ENCODE measurements at places on chromosomes 2 and 18.

GRCh38 chr2:19797871-19798270 lies 103.9 kb downstream of the TTC32 start:
- DNase-seq = no peak

DNA sequence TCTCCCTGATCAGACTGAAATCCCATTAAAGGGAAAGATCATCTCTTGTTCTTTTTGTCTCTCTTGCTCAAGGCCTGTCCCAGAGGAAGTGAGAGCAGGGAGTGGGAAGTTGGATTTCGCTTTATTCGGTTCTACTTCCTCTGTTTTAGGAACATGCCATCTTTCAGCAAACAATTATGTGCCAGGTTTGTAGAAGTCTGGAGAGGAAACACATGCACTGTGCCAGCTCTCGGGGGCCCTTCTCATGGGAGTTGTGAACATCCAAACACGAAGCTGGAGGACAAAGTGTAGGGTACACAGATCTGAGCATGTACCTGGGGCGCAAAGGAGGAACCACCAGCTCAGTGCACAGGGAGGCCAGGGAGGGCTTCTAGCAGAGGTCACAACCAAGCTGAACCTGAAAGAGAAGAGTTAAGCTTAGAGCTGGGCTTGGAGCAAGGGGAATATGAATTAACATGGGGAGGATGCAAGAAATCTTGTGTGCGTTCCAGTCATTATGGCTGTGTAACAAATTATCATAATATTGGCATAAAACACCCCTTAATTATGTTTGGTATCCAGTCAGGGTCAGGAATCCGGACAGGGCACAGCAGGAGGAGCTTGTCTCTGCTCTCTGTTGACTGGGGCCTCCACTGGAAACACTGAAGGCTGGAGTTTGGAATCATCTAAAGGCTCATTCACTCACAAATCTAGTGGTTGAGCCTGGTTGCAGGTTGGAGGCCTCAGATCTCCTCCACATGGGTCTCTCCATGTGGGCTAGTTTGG lies 128.6 kb downstream of the ZFP36L2 start:
- DNase-seq = no peak

DNA sequence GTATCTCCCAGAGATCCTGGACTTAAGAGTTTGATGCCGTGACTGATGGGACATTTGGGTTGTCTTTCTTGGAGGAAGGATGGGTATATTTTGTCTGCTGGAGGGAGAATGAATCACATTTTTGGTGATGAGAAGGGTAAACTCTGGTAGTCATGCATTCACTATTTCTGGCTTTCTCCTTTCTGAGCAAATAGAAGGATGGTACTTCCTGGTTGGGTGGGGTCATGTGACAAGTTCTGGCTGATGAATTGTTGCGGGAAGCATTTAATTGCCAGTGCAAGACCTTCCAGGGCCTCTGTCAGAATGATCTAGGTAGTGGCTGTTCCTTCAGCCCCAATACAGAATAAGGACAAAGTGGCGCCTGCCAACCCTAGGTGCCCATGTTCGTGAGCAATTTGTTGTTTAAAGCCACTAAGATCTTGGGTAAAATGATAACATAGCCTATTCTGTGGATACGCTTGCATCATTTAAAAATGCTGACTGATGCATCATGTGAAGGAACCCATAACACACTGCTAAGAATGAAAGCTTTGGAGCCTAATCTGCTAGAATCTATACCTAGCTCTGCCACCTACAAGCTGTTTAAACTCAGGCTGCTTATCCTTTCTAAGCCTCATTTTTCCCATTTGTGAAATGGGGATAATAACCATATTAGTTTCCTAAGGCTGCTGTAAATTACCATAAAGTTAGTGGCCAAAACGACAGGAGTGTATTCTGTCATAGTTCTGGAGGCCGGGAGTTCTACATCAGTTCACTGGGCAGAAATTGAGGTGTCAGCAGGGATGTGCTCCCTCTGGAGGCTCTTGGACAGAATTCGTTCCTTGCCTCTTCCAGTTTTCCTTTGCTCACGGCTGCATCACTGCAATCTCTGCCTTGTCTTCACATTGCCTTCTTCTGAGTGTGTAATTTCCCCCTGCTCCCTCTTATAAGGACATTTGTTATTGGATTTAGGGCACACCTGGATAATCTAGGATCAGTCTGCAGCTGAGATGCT lies 281.3 kb downstream of the AGPS start:
- no peak for DNase-seq

GRCh38 chr2:111995148-111995547 lies 59.9 kb upstream of the TMEM87B start:
- no peak for DNase-seq

- DNase-seq = no peak
Observed at GRCh38 chr2:127535422-127535901, at the start of gene MYO7B. Gene MYO7B, plus strand, starts transcription at chr2:127535683. Its CDS starts 24,040 bp downstream, at chr2:127559723.

GRCh38 chr2:32495139-32495538 lies 132.7 kb upstream of the TTC27 start:
- DNase-seq = no peak

- no peak for DNase-seq
Observed at GRCh38 chr2:40915651-40916050, 463.8 kb upstream of the SLC8A1 start.

GRCh38 chr18:78915446-78916008 lies 64.1 kb upstream of the SALL3 start:
- no peak for DNase-seq

GRCh38 chr2:165573534-165574461 lies 104.3 kb downstream of the CSRNP3 start:
- DNase-seq = no peak

- peak; percentile 33 for DNase-seq
Observed at GRCh38 chr2:70790136-70790828, at the start of gene FIGLA. Gene FIGLA, minus strand, starts transcription at chr2:70790643. Its CDS starts 5 bp downstream, at chr2:70790638.

- peak; percentile 73 for DNase-seq
Observed at GRCh38 chr2:109264595-109265328, 135.8 kb downstream of the SH3RF3 start.

DNA sequence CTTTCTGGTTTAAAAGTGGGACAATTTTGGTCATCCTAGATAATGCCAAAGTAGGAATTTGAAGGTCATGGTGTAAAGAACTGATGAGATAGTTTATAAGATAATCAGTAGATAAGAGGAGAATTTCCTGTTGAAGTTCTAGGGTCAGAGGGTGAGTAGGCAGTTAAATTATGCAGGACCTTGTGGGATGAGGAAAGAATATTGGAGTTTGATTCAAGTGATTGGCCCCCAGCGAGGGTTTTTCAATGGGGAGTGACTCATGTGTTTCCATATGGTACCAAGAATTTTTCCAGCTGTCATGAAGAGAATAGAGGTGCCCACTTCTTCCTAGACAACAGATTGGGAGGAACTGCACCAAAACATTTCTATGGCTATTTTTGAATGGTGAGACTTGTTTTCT lies 940.2 kb upstream of the ZEB2 start:
- DNase-seq = peak; percentile 2

GRCh38 chr2:226435146-226435545 lies 364.5 kb downstream of the IRS1 start:
- no peak for DNase-seq
